Hematopoietic multipotent progenitor cell treated with erythropoietin and hydrocortisone succinate and interleukin-3 and kit ligand, for 8 days (in vitro differentiated cells): ENCODE measurements at places on chromosomes 4 and X.

DNA sequence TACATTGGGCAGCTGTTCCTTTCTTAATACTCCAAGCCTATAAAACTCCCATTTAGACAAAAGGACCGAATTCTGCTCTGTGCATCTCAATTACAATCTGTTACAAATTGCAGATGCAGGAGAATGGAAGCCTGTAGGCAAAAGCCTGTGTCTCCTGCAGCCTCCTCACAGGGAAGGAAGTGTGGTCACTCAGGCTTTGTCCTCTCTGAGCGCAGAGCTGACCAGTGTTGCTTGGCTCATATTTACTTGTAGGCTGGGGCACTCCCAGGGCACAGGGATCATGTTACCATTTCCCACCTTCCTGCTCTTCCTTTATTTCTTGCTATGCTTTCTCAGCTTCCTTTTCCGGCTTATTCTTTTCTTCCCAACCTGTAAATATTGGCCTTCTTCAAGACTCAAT lies 15.7 kb downstream of the SUPT20HL2 start:
- no peak for DNase-seq

GRCh38 chr4:22573198-22573597 lies 57.3 kb upstream of the ADGRA3 start:
- DNase-seq: peak; percentile 5

- DNase-seq: no peak
These were observed 18.6 kb downstream of the ARSJ start for GRCh38 chr4:113960684-113961321.

DNA sequence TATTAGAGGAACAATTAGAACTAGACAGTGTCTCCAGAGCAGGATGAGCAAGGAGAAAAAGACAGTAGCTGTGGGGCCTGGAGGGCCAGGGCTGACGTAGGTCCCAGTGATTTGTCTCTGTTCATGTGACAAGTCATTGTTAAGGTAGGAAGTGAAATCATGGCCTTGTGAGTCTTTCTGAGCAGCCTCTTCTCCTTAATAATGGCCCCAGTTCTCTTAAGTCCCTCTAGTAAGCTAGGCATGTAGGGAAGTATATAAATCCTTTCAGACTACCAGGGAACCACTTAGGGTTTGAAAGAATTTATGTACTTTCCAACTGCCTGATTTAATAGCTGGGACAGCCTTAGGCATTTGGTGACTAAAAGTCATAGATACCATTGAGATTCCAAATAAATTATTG lies 133.0 kb downstream of the KLHL8 start:
- no peak for DNase-seq

DNA sequence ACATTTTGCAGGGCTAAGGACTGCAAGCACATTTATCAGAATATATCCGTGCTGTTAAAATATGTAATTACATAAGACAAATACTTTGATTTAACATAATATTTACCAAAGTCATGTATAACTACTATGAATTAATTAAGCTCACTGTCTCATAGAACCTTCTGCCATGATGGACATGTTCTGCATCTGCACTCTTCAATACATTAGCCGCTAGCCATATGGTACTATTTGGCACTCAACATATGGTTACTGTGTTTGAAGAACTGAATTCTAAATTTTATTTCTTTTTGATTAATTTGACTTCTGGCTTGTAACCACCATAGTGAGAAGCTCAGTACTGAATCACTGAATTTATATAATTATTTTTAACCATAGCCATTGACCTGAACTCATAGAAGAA lies 427.0 kb upstream of the TRAM1L1 start:
- DNase-seq: no peak

GRCh38 chrX:39898147-39898546 lies 199.6 kb downstream of the BCOR start:
- DNase-seq: no peak

GRCh38 chr4:14151101-14151500 lies 523.6 kb upstream of the BOD1L1 start:
- no peak for DNase-seq

GRCh38 chr4:7584098-7584497 lies 149.4 kb upstream of the PSAPL1 start:
- no peak for DNase-seq

DNA sequence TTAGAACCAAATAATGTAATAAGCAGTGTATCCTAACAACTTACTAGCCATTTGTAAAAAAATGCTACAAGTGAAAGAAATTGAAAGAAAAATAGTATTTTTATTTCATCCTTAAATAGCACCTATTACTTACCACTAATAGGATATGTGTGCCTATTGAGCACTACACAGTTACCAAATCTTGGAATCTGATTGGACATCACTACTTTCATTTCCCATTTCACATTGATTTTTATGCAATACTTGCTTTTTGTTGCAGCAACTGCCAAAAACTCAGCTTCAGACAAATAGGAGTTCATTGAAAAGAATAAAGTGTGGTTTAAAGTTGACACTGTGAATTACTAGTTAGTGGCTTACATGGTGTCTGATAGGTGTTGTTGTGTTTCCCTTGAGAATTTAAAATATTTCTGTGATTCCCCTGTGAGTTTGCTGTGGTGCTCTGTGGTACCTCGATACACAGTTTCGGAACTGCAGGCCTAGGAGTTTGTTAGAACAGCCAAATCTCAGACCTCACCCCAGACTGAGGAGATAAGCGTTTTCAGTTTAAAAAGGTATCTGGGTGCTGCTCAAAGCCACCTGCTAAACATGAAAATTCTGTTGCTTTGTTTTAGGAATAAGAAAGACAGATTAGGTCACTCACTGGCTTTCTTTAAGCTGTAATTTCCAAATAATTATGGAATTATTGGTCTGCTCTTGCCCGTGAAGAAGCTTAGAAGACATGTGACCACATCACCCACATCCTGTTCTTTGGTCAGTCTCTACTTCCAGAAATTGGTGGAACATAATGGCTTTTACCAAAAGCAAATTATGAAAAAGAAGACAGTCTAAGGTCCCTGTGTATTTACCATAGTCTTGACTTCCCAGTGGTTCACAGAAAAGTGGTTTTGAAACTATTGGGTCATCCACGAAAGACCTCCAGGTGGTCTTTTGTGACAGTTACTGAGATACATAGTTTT lies 97.8 kb downstream of the SYTL5 start:
- DNase-seq: no peak

GRCh38 chr4:105963461-105964400 lies 68.5 kb downstream of the NPNT start:
- no peak for DNase-seq

DNA sequence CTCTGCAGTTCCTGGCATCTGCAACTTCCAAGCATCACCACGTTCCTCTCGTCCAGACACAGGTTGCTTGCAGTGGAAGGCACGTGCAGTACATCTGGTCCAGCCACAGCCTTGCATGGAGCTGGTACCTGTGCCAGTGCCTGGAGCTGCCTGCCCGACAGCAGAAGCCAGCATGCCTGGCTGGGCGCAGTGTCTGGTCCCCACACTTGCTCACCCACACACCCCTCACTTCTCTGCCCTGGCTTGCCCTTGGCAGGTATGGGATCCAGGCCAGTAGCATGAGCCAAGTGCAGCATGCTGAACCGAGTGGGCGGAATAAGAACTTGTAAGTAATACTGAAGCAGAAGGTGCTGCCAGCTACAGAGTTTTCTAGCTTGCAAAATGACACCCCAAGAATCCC lies 39.9 kb downstream of the SH3BGRL start:
- DNase-seq: no peak

- DNase-seq: no peak
These were observed 128.4 kb downstream of the FHDC1 start for GRCh38 chr4:153064571-153064970.

DNA sequence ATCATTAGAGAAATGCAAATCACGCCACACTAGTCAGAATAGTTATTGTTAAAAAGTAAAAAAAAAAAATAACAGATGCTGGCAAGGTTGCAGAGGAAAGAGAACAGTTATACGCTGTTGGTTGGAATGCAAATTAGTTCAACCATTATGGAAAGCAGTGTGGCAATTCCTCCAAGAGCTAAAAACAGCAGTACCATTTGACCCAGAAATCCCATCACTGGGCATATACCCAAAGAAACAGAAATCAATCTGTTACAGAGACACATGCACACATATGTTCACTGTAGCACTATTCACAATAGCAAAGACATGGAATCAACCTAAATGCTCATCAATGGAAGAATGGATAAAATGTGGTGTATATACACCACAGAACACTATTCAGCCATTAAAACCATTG lies 388.7 kb upstream of the FMR1 start:
- DNase-seq: no peak

DNA sequence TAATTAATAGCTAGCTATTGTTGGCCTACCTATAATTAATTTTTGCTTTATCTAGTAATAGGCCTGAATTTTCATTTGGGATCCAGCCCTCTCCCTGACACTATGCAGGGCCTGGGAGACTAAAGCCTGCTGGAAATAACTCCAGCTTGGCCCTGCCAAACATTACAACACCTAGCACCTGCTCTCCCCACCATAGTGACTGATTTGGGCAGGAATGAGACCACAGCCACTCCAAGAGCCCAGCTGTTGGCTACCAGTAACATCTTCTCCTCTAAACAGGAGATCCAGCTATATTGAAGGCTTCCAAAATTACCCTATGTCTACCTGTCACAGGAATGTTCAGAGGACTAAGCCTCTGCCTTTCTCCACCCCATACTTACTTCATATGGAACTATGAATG lies 225.1 kb downstream of the IDS start:
- DNase-seq: no peak

DNA sequence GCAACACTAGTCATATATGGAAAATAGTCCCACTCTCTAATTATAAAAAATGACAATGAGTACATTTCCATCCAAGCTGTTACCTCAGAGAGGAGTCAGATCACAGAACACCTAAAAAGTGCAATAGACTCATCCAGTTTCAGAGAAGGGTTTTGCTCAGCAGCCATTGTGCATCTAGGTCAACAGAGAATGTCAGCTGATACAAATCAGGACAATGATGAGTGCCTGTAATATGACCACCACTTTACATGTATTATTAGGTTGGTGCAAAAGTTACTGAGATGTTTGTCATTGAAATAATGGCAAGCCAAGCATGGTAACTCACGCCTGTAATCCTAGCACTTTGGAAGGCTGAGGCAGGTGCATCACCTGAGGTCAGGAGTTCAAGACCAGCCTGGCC lies 164.1 kb upstream of the TTC29 start:
- DNase-seq: no peak

- no peak for DNase-seq
These were observed 274.1 kb upstream of the MAGEB2 start for GRCh38 chrX:29941287-29941686.

GRCh38 chrX:94515009-94515408 lies 841.0 kb downstream of the FAM133A start:
- DNase-seq: no peak

DNA sequence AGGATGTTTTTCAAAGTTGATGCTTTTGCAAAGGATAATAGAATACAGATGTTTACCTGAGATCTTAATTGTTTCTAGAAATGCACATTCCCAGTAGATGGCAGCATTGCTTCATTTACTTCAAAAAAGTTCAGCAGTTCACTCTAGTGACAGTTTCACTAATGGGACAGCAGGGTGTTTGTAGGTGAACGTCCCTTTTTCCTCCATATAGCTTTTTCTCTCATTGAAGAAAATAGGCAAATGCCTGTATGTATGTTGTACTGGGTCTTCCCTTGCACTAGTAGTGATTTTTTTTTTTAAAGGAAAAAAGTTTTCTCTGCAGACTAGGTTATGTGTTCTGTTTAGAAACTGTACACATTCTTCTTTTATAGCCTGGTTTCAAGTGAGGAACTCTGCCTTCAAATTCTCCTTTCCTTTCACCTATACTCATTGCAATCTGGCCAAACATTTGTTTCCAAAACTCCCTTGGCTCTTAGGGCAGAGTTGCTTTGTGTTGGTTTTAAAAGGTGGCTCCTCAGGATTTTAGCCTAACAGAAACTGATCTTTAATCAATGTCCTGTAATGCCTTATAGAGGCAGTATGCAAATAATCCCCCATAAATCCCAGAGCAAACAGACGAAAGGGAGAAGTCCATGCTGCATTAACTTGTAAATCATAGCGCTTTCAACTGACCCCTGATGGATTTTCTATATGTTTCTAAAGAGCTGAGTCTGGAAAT lies 86.3 kb downstream of the EGF start:
- peak; percentile 76 for DNase-seq

GRCh38 chr4:184287697-184288255 lies 70.1 kb upstream of the ENPP6 start:
- DNase-seq: peak; percentile 28

GRCh38 chr4:89773805-89774204 lies 63.2 kb downstream of the SNCA start:
- peak; percentile 22 for DNase-seq

DNA sequence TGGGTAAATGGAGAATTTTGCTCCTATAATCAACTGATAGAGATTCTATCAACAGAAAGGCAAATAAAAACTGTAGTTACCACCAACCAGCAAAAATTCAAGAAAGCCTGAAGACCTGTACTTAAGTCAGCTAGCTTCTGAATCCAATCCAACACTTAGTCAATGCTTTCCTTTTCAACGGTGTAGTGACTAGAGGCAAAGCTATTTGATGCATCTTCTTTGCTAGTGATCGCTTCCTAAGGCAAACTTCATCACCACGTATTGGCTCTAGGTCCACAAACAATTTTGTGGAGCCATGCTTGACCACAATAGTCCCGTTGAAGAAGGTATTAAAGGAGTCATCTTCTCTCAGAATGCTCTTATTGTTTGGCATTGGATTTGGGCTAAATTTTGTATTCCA lies 25.0 kb upstream of the UBA6 start:
- no peak for DNase-seq

GRCh38 chr4:144374065-144374464 lies 233.5 kb upstream of the GYPA start:
- DNase-seq: no peak

DNA sequence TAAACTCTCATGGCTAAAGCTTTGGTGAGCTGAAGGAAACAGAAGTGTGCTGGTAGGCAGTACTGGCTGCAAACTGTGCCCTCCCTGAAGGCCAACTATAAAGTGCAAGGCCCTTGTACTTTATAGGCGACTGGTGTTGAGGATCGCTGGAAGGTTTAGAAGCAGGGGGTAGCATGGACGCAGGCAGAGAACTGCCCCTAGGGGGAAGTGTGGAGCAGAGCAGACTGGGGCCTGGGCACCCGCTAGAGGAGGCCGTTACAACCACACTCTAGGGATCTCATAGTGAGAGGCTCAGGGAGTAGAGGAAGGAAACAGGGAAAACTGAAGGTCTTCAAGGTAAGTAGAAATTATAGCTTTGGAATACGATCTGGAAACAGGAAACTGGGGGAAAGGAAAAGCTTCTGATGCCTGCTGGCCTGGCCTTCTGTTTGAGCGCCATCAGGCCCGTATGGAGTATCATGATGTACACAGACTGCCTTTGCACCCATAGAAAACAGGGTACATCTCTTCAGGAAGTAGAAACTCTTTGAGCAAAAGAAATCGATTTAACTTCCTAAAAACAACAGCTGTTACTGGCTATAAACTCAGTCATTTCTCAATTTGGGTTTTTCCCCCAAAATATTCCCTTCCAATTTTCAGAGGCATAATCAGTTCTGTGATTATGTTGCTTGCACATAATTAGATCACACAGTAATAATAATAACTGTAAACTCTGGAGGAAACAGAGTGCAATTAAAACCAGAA lies 23.9 kb upstream of the TMSB4X start:
- DNase-seq: peak; percentile 80

DNA sequence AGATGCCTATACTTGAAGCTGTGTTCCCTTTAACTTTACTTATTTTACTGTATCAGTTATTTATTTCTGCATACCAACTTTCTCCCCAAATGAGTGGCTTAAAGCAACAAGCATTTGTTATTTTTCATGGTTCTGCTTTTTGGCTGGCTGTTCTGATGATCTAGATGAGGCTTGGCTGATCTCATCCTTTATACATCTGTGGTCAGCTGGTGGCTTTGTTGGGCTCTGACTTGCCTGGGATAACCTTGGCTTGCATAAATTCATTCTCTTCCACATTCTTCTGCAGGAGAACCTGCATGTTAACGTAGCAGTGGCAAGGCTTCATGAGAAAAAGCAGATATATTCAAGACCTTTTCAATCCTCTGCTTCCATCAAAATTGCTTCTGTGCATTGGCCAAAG lies 1317.6 kb downstream of the ADGRL3 start:
- DNase-seq: no peak
